D721Med (cell line): ENCODE measurements at places on chromosomes 3 and 15.

- DNase-seq = no peak
Measured at GRCh38 chr3:194058189-194058571, 77.8 kb upstream of the HES1 start.

DNA sequence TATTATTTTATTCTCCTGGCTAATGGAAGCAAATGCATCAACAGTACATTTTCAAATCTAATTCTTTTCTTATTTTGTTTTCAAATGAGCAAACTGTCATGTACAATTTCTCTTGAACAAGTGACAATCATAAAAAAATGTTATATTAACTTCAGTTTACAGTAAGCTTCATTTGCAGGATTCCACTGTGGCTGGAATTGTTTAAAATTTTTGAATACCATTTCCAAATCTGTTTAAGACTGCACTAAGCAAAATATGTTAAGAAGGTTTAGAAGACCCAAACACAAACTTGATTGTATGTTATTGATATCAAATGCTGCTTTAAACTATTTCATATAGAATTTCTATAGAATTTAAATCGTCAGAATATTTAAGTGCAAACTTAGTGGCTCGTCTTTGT, 92.8 kb downstream of the ZNF280D start:
- no peak for DNase-seq

- no peak for DNase-seq
Measured at GRCh38 chr3:190258634-190259033, 63.6 kb downstream of the CLDN1 start.

GRCh38 chr3:186772281-186772694, 11.1 kb upstream of the EIF4A2 start:
- no peak for DNase-seq

GRCh38 chr3:170553788-170554757, 31.8 kb downstream of the SLC7A14 start:
- no peak for DNase-seq

GRCh38 chr3:157819270-157820156, 286.7 kb downstream of the SHOX2 start:
- DNase-seq = no peak

DNA sequence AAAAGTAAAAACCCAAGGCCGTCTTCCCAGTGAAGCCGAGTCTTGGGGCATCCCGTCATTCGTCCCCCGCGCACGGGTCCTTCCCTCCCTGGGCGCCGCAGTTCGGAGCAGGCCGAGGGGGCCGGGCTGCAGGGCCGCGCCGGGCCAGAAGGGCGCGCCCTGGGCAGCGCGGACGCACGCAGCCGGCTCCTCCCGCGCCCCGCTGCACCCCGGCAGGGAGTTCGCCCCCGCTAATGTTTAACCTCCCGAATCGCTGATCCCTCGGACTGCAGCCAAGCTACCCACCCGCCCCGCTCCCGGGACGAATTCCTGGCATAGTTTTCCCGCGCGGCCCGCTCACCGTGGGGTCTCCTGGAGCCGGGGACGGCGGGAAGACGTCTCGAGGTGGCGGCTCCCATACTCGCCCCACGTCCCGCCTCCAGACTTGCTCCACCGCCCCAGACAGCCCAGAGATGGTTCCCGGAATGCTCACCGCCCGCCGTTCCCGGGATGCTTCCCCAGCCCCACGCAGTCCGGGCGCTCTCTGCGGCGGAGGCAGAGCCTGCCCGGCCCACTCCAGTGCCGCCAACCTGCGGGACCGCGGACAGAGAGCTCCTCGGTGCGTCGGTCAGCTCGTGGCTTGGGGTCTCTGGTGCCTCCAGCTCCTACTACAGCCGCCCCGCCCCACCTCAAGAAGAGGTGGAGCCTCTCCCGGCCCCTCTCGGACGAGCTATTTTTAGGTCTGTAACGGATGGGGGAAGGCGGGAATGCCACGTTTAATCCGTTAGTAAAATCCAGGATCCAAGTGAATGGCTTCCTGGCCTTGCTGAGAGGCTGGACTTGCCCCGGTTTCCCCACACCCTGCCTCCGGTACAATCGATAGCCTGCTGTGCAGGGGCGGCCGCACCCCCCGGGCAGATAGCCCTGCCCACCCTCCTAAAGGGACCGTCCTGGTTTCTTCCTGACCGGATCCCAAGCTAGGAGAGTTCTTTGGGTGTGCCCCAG, at the start of gene DZIP1L:
Gene DZIP1L, minus strand, starts transcription at position 621 of the 984 bp plus-strand sequence. CDS start 11,637 bp downstream, outside the sequence.
- peak; percentile 28 for DNase-seq

- DNase-seq = no peak
Measured at GRCh38 chr3:45475145-45475544, 86.8 kb downstream of the LARS2 start.

DNA sequence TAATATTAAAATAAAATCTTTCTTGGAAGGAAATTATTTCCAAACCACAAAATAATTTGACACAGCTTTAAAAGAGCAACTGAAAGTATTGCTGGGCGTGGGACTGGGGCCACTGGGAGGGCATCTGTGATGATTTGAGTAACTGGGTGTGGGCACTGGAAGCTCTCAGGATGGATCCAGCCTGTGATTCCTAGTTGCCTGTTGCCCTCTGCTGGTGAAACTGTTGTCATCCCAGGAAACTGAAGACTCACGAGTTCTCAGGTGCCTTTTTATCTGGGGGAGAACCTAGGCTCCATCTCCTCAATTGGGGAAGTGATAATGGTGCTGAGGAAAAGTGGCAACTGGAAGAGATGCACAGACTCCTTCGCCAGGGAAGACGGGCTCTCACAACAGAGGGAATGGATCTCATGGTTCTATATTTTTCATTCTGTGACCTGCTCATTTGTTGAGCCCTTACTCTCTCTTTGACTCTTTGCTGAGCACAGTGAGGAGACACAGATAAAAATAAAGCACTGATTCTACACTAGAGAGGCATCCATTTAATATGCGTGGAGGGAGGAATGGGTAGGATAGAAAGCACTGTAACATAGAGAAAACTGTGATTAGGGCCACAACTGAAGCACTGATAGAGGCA, 61.6 kb downstream of the TPRG1 start:
- no peak for DNase-seq
